ENCODE measurements at places on chromosomes 1 and 21.

GRCh38 chr21:22062472-22063139 lies 1064.4 kb downstream of the NCAM2 start:
- DNase-seq, result no peak

GRCh38 chr1:171663036-171663853 lies 10.8 kb upstream of the MYOC start:
- DNase-seq, result no peak

DNA sequence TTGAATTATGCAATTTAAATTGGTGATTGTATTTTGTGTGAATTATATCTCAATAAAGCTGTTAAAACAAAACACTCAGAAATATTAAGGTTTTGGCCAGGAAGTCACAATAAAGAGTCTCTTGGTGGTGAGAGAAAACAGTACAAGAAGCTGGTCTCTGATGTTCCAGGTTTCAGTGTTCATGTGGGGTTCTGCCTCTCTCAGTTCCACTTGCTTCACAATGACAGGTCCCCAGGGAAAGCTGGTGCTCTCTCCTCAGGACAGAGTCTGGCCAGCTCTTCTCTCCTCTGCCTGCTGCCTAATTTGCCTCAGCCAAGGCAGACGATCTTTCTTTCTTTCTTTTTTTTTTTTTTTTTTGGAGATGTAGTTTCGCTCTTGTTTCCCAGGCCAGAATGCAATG lies 342.9 kb upstream of the PLXNA2 start:
- DNase-seq, result no peak

DNA sequence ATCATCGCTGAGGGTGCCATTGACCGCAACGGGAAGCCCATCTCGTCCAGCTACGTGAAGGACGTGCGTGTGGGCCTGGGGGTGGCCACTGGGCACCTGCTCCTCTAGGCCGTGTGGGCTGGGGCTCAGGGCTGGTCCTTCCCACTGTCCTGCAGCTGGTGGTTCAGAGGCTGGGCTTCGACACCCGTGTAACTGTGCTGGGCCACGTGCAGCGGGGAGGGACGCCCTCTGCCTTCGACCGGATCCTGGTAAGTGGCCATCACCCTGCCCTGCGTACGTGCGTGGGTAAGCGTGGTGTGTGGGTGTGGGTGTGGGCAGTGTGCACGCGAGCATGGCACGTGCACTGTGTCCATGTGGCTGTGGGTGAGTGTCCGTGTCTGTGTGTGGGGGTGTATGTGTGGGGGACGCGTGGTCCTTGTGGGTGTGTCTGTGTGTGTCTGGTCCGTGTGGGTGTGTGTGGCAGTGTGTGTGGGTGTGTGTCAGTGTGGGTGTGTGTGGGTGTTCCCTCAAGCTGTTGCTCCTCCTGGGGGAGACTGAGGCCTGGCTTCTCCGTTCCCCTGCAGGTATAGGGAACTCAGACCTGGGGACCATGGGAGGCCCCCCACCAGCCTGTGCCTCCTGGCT lies 16.5 kb downstream of the PFKL start:
- no peak for DNase-seq

DNA sequence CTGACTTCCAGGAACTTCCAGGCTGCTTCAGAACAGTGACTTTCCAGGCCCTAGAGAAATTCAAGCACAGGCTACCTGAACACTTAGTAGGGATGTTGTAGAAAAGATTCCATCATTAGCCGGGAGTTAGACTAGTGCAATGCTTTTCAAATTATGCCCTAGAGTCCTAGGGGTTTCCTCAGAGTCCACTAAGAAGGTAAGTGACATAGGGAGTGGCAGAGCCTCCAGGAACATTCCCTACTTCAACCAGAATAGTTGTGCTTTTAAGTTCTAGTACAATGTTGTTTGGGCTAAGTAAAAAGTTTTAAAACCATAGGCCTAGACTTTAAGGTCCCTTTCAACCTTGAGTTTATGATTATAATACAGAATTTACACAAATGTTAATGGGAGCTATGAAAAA lies 9.1 kb upstream of the GOLPH3L start:
- DNase-seq, result no peak

- DNase-seq, result no peak
Observed at GRCh38 chr1:225851805-225852204, 30.4 kb downstream of the TMEM63A start.

GRCh38 chr1:26570287-26570686 lies 40.7 kb downstream of the RPS6KA1 start:
- DNase-seq, result no peak

DNA sequence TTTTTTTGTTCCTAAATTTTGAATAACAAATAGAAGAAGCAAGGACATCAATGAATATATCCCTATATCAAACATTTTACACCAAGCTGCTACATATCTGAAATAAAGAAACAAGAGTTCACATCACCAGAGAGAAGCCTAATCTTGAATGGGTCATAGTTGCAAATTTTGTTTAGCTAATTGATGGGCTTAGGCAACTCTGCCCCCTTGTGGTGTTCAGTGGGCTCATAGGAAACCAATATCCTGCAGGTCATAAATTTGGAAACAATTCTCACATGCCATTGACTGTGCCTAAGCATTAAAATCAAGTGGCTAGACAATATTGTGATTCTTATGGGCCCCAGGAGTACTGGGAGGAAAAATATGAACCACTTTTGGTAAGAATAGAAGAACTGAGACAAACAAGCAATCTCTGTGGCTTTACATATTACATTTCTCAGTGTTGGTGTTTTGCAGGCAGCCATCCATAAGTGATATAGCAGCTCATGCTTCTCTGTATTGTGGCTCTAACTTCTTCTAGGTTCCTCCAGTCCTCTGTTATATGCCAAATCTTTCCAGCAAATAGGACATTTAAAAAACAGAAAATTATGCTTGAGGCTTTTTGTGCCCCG lies 1262.8 kb upstream of the PRMT6 start:
- DNase-seq, result no peak

Measured in breast epithelium (tissue), 4 donors.